Activated gamma-delta T cell (primary cell): ENCODE measurements at places on chromosomes 6 and 20.

- DNase-seq = no peak
Observed at GRCh38 chr6:170100046-170100445, 190.8 kb downstream of the DLL1 start.

GRCh38 chr20:41124451-41125094 lies 12.8 kb upstream of the PLCG1 start:
- no peak for DNase-seq

DNA sequence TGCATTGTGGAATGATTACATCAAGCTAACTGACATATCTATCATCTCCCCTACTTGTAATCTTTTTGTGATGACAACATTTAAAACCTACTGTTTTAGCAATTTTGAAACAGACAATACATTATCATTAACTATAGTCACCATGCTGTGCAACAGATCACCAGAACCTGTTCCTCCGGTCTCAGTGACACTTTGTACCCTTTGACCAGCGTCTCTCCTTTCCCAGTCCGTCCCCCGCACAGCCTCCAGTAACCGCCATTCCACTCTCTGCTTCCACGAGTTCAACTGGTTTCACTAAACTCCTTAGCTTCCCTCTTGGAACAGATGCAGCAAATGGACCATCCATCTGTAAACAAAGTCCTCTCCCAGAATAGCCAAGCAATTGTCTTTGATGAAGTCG lies 21.8 kb downstream of the LRP11 start:
- DNase-seq = no peak

DNA sequence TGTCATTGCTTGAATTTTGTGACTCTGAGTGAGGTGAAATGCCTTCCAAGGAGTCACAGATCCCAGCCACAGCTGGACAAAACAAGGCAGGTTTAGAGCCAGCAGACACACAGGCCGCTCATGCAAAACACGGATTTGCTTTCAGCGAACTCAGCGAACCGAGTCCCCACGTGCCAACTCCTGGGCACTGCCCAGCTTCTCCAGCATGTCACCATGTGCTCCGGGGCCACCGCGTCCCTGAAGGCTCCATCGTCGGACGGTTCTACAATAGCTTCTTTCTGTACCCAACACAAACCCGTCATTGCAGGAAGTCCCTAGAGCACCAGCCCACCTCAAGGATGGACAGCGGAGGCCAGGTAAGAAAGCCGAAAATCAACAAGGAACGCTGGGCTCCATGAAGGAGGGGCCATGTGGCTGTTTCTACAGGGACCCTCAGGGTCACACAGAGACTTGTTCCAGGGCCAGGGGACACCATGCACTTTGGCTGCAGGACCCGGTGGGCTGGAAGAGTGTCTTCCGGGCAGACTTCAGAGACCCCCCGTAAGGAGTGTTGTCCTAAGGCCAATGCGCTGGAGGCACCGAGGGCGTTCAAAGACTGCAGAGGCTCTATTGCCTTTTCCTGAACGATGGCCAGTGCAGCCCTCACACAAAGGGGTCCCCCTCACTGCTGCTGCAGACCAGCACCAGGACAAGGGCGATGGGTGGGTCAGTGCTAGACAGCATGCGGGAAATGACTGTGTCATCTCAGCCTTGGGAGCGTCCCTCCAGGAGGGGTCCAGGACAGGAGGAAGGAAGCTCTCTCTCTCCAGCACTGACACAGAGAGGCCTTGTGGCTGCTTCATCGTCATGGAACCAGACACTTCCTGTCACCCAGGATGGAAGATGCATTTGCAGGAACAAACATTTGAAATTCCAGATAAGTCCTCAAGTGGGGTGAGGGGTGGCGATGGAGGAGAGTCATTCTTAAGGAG lies 19.8 kb downstream of the DACT2 start:
- DNase-seq = no peak

- DNase-seq = no peak
Observed at GRCh38 chr6:140485740-140486449, 1111.4 kb upstream of the CITED2 start.

DNA sequence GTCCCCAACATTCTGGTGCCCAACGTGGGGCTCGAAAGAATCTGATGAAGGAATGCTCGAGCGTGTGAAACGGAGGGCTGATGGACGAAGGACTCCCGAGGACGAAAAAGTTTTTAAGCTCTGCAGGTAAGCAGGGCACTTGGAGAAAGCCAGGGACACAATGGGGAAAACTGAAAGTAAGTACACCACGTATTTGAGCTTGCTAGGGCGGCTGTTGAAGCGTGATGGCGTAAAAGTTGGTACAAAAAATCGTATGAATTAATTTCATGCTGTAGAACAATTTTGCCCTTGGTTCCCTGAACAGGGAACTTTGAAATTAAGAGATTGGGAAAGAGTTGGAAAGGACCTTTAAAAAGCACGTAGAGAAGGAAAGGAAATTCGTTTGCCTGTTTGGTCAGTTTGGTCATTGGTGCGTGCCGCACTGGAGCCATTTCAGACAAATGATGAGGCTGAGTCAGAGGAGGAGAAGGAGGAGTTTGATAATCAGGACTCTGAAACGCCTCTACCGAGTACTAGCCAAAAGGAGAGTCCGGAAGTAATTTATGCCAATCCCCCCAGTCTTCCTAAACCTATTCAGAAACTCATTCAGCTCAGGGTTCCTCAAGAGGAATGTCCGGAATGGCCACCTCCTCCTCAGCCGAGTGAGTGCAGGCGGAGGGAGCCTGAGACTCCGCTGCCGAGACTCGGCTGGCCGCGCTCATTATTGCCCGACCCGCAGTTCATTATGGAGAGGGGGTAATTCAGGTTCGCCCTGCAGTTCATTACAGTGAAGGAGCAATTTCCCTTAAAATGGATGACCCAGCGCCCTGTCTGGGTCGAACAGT lies 59.2 kb upstream of the PRSS16 start:
- no peak for DNase-seq

- no peak for DNase-seq
Observed at GRCh38 chr6:148240861-148241477, 101.7 kb upstream of the SASH1 start.

GRCh38 chr20:1204113-1204512 lies 859 bp downstream of the C20orf202 start:
- no peak for DNase-seq

- no peak for DNase-seq
Observed at GRCh38 chr20:48898210-48898609, 23.3 kb upstream of the ARFGEF2 start.

GRCh38 chr20:53865901-53866793 lies 204.2 kb downstream of the BCAS1 start:
- no peak for DNase-seq

GRCh38 chr6:52603000-52603795 lies 26.3 kb upstream of the TRAM2 start:
- no peak for DNase-seq

GRCh38 chr20:43915211-43916072 lies 790 bp downstream of the TOX2 start:
- DNase-seq = peak; percentile 33

DNA sequence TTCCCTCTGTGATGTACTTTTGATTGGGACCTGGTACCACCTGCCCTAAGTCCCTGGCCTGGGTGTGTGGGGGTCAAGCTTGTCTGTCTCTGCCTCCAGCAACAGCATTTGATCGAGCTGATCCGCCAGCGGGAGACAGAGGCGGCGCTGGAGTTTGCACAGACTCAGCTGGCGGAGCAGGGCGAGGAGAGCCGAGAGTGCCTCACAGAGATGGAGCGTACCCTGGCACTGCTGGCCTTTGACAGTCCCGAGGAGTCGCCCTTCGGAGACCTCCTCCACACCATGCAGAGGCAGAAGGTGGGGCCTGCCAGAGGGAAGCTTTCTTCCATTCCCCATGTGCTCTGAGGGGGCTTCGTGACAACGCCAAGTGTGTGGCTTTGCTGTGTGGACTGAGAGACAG lies 5.4 kb downstream of the GID8 start:
- DNase-seq = no peak

DNA sequence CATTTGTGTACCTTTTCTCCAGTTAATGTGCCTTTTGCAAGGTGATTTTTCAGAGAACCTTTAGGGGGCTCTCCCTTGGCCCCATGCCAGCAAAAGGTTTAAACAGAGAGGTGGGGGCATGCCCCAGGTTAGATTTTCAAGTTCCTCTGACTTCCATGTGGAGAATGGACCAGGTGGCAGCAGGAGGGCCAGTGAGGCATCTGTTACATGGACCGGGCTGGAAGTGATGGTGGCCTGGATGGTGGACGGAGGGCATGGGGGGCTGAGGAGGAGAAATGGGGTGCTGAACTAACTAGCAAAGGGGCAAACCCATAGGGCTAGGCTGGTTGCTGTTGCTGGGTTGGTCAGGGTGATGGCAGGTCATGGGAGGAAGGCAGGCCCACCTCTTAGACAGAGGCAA lies 20.7 kb upstream of the BPI start:
- DNase-seq = no peak

- no peak for DNase-seq
Observed at GRCh38 chr6:110356778-110357177, 1.4 kb downstream of the METTL24 start.

DNA sequence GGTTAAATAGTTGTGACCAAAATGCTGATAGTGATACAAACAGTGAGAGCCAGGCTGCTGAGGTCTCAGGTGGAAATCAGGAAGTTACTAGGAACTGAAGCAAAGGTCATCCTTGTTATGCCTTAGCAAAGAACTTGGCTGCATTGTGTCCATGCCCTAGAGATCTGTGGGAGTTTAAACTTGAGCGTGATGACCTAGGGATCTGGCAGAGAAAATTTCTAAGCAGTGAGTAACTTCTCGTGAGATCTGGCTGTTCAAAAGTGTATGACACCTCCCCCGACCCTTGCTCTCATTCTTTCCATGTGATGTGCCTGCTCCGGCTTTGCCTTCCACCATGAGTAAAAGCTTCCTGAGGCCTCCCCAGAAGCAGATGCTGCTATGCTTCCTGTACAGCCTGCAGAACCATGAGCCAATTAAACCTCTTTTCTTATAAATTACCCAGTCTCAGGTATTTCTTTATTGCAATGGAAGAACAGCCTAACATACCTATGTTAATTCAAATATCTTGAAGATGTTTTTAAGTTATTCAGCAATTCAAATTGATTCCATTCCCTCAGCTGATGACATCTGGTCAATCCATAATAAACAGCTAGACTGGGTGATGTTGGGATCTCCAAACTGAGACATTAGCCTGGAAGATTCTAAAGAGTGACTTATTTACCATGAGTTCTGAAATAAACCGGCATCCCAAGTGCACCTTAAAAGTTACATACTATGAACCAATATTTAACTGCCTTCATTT lies 33.8 kb downstream of the KIF16B start:
- no peak for DNase-seq

GRCh38 chr20:19125508-19125907 lies 86.9 kb upstream of the SLC24A3 start:
- no peak for DNase-seq

DNA sequence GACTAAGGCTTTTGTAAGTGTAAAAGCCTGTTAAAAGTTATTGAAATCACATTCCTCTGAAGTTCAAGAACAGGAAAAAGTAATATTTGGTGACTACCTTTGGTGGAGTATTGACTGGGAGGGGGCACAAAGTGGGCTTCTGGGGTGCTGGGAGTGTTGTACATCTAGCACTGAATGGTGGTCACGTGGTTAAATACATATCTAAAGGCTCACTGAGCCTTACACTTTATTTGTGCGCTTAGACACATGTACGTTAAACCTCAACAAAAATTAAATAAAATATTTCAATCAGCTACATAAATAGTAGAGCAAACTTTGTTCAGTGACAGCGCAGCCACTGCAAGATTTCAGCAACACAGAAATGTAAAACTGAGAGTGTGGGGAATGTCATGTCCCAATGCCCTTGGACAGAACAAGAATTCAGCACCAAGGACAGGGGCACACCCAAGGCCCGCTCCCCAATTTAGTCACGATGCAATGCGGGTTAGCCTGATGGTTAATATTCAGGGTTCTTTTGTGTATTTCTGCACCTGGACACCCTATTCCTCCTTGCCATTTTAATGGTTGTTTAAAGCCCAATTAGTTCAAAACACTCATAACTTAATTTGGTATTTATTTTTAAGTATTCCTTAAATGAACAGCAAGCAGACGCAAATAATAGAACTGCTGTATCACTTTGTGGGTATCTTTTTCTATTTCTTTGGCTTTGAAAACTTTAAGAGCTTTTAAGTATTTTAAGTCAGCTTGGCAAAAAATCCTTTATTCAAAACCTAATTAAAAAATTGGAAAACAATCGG lies 37.4 kb downstream of the ANGPT4 start:
- no peak for DNase-seq

- no peak for DNase-seq
Observed at GRCh38 chr6:35498422-35499067, 1.7 kb upstream of the TEAD3 start.

DNA sequence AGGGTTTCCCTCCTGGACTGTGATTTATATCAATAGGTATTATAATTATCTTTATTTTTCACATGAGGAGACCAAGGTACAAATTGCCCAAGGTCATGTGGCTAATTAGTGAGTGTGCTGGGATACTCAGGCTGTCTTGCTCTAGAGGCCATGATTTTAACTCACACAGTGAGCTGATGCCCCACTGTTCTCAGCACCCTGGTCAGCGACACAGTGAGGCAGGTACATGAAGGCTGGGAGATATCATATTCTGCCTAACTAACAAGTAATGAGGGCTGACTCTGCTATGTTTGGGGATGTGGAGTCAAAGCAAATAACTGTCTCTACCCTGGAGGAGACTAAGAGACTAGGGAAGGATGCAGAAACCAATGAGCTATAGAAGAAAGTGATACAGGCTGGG lies 501.1 kb downstream of the PTPRT start:
- DNase-seq = no peak

DNA sequence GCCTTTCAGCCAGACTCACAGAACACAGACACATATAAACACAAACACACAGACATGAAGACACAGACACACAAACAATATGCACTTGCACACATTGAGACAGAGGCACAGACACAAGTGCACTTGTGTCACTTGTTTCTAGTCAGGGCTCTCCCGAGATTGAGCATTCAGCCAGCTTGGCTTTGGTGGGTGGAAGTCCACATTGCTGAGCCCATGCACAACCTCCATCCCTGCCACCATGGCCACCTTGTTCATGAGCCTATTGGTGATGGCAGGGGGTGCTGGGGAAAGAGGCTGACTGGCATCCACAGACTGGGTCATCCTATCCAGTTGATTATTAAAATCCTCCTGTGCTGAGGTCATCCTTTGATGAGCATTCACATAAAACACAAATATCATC lies 11.5 kb upstream of the CST7 start:
- no peak for DNase-seq

GRCh38 chr6:2782825-2783187 lies 17.6 kb downstream of the WRNIP1 start:
- no peak for DNase-seq

DNA sequence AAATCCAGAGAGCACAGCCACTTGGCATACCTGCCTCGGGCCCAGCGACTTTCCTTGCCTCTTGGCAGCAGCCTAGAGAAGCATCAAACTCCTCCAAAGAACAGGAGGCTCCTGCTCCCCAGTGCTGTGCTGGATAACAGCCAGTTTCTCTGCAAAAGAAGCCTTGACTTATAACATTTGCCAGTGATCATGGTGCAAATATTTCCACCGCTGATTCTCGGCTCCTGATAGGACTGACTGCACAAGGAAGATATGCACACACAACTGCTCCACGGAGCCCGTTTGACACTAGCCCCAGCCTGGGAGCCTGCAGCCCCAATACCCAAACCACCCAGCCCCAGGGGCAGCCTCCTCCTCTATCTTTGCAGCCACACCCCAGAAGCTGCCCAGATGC lies 17.5 kb downstream of the ACSS1 start:
- no peak for DNase-seq
